ENCODE measurements at places on chromosomes 16 and 17. TPM values are rescaled to one million over a fixed set of nuclear protein-coding genes. Genes with fewer than 3 reads are reported as not detected.

The HOXB2 gene
- total RNA-seq: 8.1 TPM

The HS3ST3B1 gene
- 9.0 TPM for total RNA-seq

The GSG1L gene
- not detected for total RNA-seq

The TPSD1 gene
- not detected for total RNA-seq

The OMG gene
- 0.39 TPM for total RNA-seq
